Stomach (tissue), 19 donors: ENCODE measurements at places on chromosomes 12 and 14. TPM values are rescaled to one million over a fixed set of nuclear protein-coding genes. Genes with fewer than 3 reads are reported as not detected.
A peak's percentile ranks its signal among the peaks of the same experiment; 100 is the strongest.

- DNase-seq: no peak
These were observed 275.7 kb upstream of the SSTR1 start for GRCh38 chr14:37932008-37932407.

DNA sequence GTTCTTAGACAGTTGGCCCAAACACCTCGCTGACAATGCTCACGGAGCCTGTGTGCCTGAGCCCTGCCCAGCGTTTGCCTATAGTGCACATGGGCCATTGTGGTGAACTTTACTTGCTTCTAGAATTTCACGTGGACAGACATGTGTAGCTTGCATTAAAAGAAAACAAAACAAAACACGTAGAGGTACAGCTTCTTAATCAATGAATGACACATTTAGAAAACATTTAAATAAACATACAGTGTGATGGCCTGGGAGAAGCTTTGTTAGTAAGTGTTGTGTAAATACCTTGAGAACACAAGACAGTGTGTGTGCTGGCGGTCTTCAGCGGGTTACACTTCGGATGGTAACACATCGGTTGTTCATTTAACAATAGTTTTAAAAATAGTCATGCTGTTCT, 38.1 kb downstream of the SMOC1 start:
- DNase-seq: no peak

GRCh38 chr14:50808053-50808452, 22.9 kb downstream of the NIN start:
- no peak for DNase-seq

- DNase-seq: no peak
These were observed 26.7 kb downstream of the OR10P1 start for GRCh38 chr12:55663391-55663790.

DNA sequence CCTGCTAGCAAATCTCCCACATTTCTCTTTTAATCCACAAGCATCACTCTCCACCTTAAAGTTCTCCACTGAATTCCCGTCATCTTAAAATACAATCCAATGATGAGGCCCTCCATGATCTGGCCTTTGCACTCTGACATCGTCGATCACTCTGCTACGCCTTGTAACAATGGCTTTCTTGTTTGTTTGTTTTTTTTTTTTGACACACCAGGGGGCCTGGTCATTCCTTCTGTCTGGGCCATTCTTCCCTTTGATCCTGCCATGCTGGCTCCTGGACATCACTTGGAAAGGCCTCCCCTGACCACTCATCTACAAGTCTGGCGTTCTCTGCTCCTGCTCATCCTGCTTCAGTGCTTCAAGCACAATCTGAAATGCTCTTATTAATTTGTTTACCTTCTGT, 233.5 kb downstream of the PPM1H start:
- no peak for DNase-seq

GRCh38 chr12:77324763-77325468, 259.5 kb upstream of the E2F7 start:
- peak; percentile 79 for DNase-seq

DNA sequence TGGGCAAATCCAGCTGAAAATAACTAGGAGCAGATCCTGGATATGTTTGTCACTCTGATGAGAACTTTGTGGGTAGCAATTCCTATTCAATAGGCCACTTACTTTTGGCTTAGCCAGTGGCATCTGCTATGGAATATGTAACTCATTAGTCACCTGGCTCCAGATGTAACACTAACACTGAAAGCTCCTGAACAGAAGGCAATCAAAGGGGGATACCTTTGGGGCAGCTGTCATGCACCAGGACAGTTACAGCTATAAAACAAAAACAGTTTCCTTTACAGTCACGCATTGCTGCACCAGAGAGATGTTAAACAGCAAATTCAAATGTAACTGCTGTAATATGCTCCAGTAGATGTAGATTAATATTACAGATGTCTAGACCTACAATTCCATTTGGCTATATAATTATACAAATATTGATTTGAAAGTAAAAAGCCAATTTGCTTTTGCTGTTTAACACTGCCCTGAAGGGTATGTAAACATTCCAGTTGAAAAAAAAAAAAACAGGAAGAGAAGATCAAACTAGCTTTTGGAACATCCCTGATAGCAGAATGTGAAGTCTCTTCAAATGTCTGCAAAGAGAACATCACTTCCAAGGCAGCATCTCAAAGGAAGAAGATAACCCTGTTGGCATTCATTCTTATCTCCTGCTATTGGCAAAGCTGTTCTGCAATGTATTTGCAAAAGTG, 18.4 kb downstream of the RACGAP1 start:
- no peak for DNase-seq

DNA sequence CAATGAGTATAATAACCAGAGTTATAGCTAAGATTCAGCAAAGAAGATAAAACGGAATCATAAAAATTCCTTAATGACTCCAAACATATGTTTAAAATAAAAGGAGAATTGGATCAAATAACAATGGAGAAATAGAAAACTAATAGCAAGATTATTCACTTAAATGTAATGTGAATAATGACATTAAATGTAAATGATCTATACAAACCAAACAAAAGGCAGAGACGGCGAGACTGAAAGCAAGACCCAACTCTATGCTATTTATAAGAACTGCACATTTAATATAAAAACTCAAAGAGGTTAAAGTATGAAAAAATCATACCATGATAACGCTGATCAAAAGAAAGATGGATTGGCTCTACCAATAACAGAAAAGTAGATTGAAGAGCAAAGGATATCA, 3.9 kb upstream of the TSHR start:
- DNase-seq: no peak

- peak; percentile 23 for DNase-seq
These were observed 183.4 kb upstream of the PPFIA2 start for GRCh38 chr12:81942594-81942993.

DNA sequence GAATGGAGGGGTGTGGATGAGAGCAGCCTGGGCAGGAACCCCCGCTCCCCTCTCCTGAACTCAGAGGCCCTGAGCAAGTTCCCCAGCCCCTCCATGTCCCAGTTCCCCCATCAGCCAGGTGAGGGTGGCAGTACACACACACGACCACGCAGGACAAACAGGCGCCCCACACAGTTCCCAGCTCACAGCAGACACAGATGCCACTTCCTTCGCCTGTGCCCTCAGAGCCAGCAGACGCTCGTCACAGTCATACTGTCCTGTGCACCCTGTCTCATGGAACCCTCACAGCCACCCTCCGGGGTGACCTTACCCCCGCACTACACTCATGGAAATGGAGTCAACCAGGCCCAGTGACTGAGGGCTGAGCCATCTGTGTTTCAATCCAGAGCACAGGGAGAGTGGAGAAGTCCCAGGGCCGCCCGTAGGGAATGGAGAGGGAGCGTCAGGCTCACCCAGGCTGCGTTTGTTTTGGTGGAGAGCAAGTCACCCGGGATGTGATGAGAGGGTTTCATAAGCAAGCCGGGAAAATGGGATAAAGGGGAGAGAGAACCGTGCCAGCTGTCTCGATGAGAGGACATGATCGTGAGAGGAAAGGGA, 47.5 kb upstream of the DYNC1H1 start:
- no peak for DNase-seq

GRCh38 chr14:43621282-43621681, 885.8 kb downstream of the FSCB start:
- no peak for DNase-seq

DNA sequence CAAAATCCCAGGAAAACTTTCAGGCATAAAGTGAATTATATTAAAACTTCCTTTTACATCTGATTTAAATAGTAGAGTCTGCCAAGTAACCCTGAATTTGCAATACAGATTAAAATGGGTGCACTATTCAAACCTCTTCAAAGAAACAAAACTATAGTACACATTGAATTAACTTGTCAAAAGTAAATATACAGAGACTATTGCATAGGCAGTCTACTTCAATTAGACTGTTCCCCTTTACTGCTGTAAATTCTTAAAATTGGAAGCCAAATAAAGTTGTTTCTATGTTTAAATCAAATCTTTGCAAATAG, 7.1 kb downstream of the KRAS start:
- no peak for DNase-seq

- DNase-seq: no peak
These were observed 94.2 kb downstream of the MYF5 start for GRCh38 chr12:80810874-80811273.

DNA sequence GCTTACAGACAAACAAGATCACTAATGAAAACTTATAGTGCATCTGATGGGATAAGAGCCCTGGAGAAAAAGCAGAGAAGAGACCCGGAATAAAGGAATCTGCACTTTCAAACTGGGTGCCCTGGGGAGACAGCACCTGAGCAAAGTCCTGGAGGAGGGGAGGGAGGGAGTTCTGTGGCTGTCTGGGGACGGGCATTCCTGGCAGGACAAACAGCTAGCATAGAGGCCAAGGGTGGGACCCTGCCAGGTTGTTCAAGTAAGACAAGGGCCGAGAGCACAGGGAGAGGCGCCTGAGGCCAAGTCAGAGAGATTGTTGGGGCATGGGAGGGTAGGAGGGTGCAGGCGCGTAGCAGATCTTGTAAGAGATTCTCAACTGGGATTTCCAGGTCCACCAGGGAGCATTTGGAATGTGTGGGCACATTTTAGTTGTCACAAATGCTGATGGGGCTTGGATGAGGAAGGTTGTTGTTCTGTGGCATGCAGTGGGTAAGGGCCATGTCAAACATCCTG, 14.2 kb downstream of the IQSEC3 start:
- DNase-seq: no peak

- no peak for DNase-seq
These were observed 234.4 kb upstream of the CLEC14A start for GRCh38 chr14:38490273-38490672.

DNA sequence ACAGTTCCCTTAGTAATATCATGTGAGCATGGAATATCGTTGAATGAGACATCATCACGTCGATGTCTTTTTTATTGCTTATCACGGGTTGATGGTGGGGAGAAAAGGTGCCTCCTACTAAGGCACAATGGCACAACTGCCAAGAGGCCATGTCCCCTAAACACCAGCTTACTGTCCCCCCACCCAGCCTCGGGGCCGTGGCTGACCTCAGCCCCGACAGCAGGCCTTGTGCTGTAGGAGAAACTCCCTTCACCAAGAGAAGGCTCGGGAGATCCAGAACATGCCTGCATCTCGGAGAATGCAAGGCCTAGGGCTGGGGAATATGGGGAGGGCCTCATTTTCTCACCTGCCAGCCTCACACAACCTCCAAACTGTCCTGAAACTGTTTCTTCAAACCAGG, 22.8 kb downstream of the ZFP36L1 start:
- DNase-seq: no peak

DNA sequence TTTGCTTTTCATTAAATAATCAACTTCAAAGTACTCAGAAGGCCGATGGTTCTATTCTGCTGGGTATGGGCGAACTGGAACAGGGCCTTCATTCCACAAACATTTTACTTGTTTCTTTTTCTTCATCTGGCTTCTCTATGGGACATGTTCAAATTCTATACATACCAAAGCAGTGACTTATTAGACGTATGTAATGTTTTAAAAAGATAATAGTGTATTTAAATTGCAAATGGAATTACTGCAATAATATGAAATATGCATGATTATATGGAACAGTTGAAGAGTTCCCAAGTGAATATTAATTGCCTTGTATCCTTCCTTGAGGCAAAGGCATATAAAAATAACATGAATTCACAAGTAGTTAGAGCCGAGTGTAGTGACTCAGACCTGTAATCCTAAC, 75.5 kb downstream of the FAR2 start:
- no peak for DNase-seq

DNA sequence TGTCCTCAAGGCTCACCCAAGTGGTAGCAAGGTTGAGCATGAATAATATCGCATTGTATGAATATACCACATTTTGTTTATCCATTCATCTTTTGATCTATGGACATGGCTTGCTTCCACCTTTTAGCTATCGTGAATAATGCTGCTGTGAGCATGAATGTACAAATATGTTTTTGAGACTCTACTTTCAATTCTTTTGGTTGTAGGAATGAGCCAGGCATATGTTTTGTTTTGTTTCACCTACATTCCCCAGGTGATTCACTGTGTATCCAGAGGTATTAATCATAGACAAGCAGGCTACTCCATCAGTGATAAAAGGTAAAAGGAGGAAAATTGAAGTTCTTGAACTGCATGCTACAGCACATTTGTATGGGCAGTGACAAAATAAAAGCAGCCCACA, 35.8 kb downstream of the CDKL1 start:
- no peak for DNase-seq

GRCh38 chr14:101334656-101335055, 226.6 kb upstream of the DIO3 start:
- DNase-seq: no peak

DNA sequence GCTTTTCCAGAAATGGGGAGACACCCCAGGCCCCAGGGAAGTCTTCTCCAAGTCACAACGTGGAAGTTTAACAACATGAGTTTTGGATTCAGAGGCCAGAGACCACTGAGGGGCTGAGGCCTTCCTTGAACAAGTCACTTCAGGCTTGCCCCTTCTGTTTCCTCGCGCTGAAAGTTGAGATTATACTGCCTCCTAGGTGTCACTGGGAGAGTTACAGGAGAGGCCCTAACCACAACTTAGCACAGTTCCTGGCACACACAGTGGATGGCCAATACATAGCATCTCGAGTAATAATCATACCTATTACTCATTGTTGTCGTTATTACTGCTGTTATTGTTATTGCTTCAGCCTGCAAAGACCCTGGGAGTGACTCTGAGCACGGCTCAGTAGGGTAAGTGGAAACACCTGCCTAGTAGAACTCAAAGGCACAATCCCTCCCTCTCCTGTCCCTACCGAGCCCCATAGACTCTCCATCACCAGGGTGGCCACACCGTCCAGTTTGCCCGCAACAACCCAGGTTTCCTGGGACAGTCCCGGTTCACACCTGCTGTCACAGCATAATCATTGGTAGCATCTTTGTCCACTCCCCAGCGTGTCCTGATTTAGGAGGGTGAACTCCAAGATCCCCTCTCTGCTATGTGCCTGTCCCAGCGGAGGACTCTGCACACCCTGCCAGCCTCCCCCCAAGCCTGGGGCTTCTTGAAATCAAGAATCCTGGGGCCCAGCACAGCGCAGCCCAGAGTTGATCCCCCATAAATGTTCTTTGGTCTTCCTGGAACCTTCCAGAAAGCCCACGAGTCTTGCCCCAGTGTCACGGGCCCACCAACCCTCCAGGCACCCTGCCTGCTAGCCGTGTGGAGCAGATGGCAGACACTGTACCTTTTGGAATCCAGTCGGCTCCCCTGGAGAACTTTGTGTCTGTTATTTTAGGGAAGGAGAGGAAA, 85.0 kb downstream of the SYNE3 start:
- peak; percentile 68 for DNase-seq

- no peak for DNase-seq
These were observed 312.4 kb downstream of the TMEM121 start for GRCh38 chr14:105838591-105839424.

- DNase-seq: no peak
These were observed 258.9 kb downstream of the VRK1 start for GRCh38 chr14:97056086-97056485.

The CYP46A1 gene
- 0.68 TPM for polyA plus RNA-seq

The GPR135 gene
- polyA plus RNA-seq: 0.15 TPM

The SLCO1B1 gene
- not detected for polyA plus RNA-seq

The CLEC4E gene
- polyA plus RNA-seq: 1.7 TPM

The RPS6KL1 gene
- polyA plus RNA-seq: 2.0 TPM

The HOTAIR gene
- polyA plus RNA-seq: not detected

The NUAK1 gene
- 0.80 TPM for polyA plus RNA-seq

The C14orf132 gene
- 10.0 TPM for polyA plus RNA-seq
